Activated naive CD8-positive, alpha-beta T cell treated with anti-CD3 and anti-CD28 coated beads, Interleukin-2, amount 50 U/mL, for 24 hours (primary cell): ENCODE measurements at places on chromosomes 13 and 19.

DNA sequence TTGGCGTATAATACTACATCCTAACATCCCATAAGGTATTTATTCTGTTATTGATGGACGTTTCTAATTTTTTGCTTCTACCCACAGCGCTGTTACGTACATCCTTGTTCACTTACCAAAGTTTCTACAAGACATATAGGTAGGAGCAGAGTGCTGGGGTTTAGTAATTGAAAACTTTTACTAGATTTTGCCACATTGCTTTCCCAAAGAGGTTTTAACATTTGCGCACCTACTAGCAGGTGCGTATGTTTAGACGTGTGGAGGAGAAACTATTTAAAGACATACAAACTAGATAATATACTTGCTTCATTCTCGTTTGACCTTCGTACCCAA lies 559 bp upstream of the RPL21 start:
- no peak for DNase-seq

DNA sequence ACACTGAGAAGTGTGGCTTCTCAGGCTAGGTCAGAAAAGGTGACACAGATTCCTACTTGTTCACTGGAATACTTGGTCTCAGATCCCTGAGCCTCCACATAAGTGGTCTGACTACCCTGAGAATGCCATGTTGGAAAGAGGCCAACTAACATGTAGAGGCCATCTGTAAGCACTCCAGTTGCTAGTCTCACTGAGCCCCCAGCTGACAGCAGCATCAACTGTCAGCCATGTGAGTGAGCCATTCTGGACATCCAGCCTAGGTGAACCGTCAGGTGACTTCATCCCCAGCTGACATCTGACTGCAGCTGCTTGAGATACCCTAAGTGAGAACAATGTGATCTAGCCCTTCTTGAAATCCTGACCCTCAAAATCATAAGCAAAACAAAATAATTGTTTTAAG lies 18.1 kb upstream of the ARL11 start:
- no peak for DNase-seq

DNA sequence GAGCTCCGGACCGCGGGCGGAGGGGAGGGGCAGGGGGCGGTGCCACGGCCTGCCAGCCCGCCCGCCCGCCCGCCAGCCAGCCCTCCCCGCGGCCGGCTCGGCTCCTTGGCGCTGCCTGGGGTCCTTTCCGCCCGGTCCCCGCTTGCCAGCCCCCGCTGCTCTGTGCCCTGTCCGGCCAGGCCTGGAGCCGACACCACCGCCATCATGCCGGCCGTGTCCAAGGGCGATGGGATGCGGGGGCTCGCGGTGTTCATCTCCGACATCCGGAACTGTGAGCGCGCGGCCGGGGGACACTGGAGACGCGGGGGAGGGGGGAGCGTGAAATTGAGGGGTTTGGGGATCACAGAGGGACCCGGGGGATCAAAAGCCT lies at the start of gene AP2A1:
TSS of gene AP2A1 (plus strand) at position 72 of the 370 bp plus-strand sequence. CDS start at position 205, 133 bp downstream.
- DNase-seq, result no peak

GRCh38 chr19:918481-919198 lies 1.5 kb downstream of the KISS1R start:
- DNase-seq, result no peak

GRCh38 chr13:24032252-24032651 lies 128.3 kb upstream of the SPATA13 start:
- DNase-seq, result no peak

GRCh38 chr19:15353908-15354307 lies 21.6 kb upstream of the BRD4 start:
- no peak for DNase-seq

DNA sequence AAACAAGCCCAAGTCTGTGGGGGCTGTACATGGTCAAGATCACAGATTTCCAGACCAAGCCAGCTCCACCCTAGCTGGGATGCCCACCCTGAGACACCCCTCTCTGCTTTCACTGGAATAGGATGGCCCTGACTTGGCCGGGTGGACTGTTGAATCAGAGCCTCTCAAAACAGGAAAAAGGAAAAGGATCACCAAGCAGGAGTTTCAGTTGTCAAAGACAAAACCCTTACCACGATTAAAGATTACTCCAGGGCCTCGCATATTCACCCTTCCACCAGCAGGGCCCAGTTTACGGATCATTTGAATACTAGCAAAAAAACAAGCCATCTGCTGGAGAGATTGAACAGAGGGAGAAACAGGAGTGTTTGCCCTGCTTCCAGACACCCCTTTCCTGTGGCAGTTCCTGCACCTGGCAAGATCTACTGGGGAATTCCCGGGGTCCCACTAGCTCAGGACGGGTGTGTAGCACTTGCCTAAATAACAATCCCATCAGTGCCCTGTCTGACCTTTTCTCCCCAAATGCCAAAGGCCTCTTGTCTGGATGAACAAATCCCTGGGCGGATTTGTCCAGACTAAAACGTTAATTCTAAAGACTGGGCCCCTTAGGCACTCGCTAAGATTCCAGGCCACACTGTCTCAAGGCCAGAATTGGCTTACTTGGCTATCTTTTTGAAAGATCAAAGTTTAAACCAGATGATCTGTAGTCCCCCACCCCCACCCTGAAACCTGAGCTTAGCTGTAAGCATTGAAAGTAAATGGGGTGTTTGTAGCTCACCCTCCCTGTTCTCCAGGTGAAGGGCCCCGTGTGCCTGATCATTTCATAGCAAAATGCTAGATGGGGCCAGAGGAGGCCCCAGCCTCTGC lies 38.4 kb downstream of the ACTN4 start:
- no peak for DNase-seq

- DNase-seq, result no peak
Measured at GRCh38 chr19:14097532-14098151, 7.1 kb upstream of the SAMD1 start.

GRCh38 chr19:12880551-12881171 lies 588 bp downstream of the DNASE2 start:
- peak; percentile 42 for DNase-seq

DNA sequence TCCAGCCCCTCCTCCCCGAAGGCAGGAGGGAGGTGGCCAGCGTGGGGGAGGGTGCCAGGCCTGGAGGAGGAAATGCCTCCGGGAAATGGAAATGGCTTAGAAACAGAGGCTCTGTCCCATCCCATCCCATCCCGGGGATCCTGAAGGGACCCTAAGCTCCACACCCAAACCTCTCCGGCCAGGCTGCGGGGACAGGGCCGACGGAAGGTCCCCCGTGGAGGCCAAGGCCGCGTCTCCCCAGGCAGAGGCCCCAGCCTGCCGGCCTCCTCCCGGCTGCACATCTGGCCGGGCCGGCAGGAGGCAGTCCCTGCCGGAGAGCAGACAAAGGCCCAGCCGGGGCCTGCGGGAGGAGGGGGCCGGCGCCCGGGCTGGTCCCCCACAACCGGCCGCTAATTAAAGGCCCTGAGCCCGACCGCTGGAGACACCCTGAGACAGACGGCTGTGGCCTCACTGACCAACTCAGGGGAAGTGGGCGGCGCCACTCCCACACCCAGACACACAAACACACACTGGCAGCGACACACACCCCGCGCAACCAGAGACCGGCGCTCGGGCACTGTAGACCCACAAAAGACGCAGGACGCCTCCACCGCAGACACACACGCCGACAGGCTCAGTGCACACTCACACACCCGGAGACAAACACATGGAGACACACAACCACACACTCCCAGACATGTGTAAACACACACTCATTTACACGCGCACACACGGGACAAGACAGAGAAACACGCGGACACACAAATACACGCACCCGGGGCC lies 1.1 kb downstream of the ADAMTS10 start:
- DNase-seq, result peak; percentile 46

GRCh38 chr13:29801737-29802305 lies 48.6 kb downstream of the UBL3 start:
- no peak for DNase-seq

GRCh38 chr13:24184265-24184841 lies 23.8 kb downstream of the SPATA13 start:
- DNase-seq, result no peak

GRCh38 chr19:11268783-11269267 lies 6.5 kb upstream of the DOCK6 start:
- DNase-seq, result no peak

DNA sequence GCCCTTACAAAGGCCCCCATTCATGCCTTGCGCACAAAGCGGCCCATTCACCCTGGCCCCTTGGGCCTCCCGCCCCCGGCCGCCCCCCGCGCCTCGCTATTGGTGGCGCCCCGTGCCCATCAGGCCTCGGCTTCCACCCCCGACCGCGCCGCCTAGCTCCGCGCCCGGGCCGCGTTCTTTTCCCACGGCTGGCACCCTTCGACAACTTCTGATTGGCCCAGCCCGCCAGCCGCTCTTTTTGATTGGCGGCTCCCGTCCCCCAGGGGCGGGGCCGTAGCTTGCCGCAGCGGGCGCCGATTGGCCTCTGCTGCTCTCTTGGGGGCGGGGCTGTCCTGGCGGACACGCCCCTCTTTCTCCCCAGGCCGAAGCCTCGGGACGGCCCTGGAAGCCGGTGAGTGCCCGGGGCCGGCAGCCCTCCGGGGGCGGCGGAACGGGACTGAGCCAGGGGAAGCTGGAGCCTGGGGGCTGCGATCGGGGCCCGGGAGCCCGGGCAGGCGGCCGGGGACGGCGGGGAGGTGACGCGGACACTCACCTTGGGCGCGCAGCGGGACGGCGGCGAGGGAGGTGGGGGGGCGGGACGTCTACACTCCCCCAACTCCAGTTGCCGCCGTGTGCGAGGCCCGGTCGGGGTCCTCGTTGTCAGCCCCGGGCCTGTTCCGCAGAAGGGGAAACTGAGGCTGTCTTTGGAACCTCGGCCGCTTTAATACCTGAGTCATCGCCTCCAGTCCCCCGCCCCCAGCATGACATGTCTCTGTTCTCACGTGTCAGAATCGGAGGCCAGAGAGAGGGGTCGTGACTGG lies at the start of gene MYH14:
TSS of gene MYH14 (plus strand) at position 342 of the 800 bp plus-strand sequence. CDS start 6,744 bp downstream, outside the sequence.
- peak; percentile 18 for DNase-seq

DNA sequence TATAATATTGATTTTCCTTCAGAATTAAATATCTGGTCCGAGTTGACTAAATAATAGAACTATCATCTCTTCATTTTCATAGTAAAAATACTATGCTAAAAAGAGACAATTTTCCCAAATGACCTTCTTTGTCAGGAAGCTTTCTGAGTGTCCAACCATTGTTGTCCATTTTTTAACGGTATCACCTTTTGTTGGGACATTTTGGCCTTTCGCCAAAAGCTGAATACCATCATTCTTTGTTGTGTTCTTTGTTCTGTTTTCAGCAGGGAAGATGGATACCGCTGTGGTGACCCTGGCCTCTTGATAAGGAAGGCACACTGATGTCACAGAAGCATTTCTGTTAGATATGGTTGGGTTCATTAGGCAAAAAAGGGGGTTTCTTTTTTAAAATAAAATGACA lies 654.4 kb upstream of the GPC6 start:
- no peak for DNase-seq

- DNase-seq, result no peak
Measured at GRCh38 chr13:104132849-104133248, 1066.6 kb upstream of the SLC10A2 start.

DNA sequence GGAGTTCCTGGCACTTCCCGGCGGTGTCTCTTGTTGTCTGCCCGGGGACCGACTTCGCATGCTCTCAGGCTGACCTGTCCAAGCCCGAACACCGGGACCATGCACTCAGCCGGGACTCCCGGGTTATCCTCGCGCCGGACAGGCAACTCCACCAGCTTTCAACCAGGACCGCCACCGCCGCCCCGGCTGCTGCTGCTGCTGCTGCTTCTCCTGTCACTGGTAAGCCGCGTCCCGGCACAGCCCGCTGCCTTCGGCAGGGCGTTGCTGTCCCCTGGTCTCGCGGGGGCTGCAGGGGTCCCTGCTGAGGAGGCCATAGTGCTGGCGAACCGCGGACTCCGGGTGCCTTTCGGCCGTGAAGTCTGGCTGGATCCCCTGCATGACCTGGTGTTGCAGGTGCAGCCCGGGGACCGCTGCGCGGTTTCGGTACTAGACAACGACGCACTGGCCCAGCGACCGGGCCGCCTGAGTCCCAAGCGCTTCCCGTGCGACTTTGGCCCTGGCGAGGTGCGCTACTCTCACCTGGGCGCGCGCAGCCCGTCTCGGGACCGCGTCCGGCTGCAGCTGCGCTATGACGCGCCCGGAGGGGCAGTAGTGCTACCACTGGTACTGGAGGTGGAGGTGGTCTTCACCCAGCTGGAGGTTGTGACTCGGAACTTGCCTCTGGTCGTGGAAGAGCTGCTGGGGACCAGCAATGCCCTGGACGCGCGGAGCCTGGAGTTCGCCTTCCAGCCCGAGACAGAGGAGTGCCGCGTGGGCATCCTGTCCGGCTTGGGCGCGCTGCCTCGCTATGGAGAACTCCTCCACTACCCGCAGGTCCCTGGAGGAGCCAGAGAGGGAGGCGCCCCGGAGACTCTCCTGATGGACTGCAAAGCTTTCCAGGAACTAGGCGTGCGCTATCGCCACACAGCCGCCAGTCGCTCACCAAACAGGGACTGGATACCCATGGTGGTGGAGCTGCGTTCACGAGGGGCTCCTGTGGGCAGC lies 661 bp downstream of the FREM2 start:
- DNase-seq, result no peak

DNA sequence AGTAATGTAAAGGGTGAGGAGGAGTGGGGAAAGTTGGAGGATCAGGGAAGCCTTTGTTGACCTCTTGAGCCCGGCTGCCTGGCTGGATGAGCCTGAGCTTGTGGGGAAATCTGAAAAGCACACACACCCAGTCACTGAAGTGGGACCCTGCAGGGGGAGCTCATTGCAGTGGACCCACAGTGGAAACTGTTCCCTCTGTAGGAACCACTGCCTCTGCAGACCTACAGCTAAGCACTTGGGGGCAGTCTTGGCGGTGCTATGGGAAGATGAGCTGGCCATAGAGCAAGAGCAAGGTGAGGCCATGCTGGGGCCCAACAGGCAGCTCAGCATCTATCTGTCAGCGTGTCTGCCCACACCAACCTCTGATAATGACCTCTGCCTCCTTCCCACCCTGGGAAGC lies 294.8 kb downstream of the TSHZ3 start:
- DNase-seq, result peak; percentile 15

DNA sequence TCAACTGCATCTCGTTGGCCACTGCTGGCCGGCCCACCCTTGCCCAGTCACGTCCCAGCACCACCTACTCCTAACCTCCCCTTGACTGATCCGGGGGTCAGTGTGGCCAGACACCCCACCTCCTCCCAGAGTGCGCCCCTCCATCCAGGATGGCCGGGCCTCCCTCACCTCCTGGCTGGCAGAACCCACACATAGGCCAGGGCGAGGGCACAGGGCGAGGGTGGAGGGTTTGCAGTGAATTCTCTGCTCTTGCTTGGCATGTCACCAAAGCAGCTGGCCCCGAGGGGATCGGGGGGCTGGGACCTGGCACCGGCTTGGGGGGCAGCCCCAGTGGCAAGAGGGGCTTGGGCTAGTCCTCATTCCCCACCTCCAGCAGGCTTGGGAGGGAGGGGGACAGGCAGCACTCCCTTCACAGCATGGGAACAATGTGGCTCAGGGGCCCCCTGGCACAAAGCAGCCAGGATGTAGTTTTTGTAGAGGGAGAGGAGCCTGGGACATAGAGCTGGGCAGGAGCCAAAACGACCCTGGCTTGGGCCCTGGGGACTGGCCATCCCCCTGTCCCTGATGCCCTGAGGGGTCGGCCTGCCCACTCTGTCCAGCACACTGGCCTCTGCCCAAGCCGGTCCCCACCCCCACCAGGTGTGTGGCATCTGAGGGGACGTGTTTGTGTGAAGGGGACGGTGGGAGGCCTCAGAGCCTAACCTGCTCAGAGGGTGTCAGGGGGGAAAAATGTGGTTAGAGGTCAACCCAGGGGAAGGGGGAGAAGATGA lies 28.5 kb upstream of the ASF1B start:
- DNase-seq, result no peak
